ENCODE measurements at places on chromosomes 7 and 10. TPM values are rescaled to one million over a fixed set of nuclear protein-coding genes. Genes with fewer than 3 reads are reported as not detected.

DNA sequence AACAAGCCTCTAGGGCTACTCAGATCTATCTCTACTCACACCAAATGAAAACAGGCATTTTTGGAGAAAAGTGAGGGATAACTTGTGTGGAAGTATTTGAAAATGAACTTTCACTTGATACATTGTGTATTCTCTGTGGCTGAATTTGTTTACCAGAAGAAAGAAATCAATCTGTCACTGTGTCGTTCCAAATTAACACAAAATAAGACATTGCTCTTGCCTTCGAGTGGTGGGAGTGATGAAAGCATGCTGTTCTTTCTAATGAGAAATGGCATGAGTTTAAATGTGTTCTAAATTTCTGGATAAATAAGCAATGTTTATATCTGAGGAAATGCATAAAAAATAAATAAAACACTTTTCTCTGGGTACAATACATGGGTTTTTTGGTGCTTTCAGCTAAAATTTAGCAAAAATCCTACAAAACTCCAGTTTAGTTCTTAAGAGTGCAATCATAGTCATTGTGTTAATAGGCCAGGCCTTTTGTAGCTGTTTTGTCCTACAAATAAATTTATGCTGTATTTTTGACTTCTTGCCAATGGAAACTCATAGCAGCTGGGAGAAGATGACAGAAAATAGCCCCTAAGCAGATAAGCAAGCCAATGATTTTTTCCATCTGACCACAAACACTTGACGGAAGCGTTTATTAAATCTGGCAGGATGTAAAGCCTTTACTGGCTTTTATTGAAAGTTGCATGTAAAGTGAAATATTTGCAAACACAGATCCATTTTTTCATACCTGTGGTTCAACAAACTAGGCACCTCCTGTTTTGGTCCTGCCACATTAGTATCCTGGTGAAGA, 1064.1 kb upstream of the GHITM start:
- no peak for DNase-seq

GRCh38 chr7:114703677-114704076, 218.2 kb upstream of the MDFIC start:
- DNase-seq: no peak

PCGF5 gene
- 100 TPM for total RNA-seq

DNA sequence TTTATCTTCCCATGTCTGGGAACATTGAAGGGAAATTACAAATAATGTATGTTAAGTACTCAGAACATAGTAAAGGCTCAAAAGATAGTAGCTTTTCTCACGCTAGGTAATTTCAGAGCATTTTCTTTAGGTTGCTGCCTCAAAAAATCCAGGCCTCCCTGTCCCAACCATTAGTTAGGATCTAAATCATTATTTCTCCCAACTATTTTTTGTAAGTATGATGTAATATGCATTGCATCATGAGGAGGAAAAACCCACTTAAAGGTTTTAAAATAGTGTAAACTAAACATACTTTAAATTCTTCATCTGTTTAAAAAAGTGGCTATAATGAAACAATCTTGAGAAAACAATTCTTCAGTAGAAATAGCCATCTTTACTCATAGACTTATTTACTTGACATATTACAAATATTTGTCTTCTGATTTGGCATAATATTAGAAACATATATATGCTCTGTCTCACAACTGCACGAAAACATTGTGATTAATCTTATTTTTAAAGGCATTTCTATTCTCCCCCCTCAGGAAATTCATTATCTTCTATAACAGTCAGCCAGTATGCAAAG, 329.3 kb downstream of the ELMO1 start:
- DNase-seq: no peak

- DNase-seq: no peak
Measured at GRCh38 chr7:91953618-91954017, 13.0 kb downstream of the AKAP9 start.

ZNF716 gene
- total RNA-seq: not detected

DNA sequence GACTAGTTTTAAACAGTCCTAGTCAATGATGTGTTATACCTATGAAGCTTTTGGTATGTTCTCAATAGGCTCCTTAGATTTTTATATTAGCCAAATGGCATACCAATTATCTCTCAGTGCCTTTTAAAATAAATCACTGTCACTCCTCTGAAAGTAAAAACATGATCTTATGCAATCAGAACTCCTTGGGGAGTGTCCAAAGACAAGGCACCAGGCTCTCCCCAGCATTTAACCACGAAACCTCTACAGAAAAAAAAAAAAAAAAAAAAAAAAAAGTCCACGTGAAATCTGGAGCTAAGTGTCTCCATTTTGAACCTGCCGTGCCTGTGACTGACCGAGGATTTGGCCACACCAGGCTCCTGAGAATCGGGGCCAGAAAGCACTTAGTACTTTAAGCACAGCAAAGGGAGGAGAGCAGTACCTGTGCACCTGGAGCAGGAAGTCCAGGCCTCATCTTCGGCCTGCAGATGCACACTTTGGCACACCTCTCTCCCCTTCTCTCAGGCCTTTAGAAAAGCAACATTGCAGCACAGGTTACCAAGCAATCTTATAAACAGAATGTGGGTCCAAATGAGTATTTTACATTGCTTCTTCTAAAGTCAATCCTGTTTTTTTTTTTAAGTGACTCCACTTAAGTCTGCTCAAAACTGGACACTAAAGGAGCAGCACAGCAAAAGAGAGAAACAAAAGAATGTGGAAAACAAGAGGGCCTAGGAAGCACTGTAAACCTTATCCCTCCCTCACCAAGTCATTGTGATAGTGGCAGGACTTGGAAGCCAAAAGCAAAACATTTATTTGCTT, 1.5 kb downstream of the FAM13C start:
- no peak for DNase-seq

FOXK1 gene
- total RNA-seq: 32.3 TPM

TMEM213 gene
- not detected for total RNA-seq

PRDX3 gene
- 95.8 TPM for total RNA-seq

DNA sequence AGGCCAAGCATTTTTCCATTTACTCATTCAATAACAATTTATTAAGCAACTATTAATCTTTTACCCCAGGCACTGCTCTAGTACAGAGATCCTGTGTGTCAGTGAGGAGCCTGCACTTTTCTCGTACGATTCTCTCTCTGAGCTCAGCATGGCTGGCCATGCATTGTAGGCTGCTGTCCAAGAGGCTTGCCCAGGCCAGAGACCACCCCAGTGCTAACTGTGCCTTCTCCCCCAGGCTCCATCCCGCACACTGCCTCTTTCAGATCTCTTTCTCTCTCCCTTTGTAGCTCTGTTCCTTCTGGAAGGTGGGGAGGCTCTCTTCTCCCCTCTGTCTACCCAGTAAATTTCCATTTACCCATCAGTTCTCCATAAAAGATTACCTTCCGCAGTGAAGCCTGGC, 101.0 kb upstream of the IKZF1 start:
- DNase-seq: no peak

GRCh38 chr10:76031099-76031498, 599.7 kb downstream of the LRMDA start:
- no peak for DNase-seq

DNA sequence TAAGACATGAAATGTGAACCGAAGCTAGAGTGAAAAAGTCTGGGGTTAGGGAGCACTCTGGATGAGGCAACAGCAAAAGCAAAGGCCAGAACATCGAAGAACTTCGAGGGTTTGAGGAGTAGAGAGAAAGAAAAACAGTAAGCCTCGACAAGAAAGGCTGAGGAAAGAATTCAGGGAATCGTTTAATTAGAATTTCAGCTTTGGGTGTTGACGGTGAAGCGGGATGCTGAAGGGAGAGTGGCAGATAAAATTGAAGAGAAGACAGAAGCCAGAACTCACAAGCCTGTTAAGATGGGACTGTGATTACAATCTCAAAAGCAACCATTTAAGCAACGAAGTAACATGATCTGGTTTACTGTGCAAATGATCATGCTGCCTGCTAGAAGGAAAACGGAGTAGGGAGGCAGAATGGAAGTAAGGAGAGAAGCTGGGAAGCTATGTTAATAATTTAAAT, 2.1 kb downstream of the TRDMT1 start:
- no peak for DNase-seq

DNA sequence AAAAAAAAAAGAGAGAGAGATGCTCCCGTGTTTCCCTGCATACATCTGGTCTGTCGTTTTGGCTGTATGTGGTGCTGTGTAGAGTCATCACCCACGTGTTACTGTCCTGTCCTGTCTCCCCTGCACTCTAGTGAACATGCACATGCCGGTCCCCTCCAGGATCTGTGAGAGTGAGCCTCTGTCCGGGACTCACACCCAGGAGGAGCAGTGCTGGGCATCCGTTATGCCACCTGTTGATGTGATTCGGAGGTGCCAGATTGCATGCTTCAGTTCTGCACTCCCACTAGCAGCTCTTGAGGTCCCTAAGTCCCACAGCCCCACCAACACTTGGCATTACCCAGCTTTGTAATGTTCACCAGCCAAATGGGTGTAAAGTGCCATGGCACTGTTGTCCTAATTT, 16.4 kb downstream of the GHRHR start:
- DNase-seq: no peak

DNA sequence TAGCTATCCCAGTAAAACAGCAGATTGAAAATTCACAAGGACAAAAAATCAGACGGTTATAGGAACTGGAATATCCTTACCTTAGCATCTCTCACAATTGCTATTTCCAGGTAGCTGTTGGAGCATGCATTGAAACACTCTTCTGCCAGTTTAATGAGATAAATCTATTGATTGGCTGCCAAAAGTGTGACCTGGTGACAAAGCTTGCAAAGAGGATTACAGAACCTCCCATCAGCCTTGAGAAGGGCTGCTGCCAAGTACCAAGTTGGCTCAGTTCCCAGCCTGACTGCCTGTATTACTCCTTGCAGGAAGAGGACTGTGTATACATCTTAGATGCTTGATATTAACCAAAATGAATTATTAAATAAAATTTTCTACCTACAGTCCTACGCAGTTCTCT, 5.1 kb downstream of the PRLHR start:
- no peak for DNase-seq

OPN1SW gene
- total RNA-seq: not detected

DNA sequence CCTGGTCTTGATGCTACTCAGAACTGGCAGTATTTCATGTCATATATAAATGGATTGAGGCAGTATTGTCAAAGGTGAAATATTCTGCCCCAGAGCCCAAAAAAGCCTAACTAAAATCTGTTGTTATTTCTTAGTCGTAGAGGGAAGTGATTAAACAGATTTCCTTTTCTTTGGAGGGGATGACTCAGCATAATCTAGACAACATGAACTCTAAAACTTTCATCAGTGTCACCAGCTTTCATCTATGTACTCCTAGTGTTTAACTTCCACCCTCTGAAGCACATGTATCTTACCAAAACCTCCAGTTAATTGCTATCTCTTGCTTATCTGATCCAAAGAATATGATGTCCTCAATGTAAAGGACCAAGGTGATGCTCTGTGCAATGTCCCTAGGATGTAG, 97.1 kb upstream of the ARID5B start:
- DNase-seq: no peak

GRCh38 chr10:71860243-71861029, 9.4 kb upstream of the PSAP start:
- DNase-seq: peak; percentile 97

DOCK1 gene
- 50.8 TPM for total RNA-seq

TMEM26 gene
- total RNA-seq: 1.1 TPM

DNA sequence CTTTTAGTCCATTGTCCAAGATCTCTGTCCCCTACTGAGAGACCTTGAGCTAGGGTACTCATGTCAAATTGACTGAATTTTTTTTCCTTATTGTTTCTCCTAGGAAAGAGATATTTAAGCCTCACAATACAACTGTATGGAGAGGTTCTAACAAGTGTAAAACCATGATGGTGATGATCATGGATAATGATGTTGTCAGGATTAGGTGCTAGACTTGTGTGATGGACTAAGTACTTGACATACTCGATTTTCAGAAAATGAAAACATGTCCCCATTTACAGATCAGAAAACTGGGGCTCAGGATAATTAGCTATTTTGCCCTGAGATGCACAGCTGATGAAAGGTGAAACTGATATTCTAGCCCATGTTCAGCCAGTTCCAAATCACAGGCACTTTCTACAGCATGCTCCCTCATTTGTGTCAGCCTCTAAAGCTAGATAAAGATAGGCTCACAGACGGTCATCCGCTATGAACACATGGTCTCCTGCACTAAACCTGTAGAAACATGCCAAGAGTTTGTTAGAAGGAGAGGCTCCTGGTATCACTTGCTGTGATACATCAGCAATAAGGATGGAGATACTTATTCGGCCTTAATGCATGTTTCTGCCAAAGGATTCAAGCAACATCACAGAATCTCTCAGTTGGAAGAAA, 67.6 kb downstream of the CREB3L2 start:
- DNase-seq: no peak

CYP3A4 gene
- total RNA-seq: not detected

CALHM1 gene
- not detected for total RNA-seq

- DNase-seq: no peak
Measured at GRCh38 chr7:98656899-98657298, 39.8 kb downstream of the NPTX2 start.

GRCh38 chr10:132910186-132910880, 32.0 kb downstream of the CFAP46 start:
- peak; percentile 55 for DNase-seq

PPP1R9A gene
- 15.5 TPM for total RNA-seq
